ENCODE measurements at places on chromosomes 7 and 10.

GRCh38 chr10:3350617-3351258 lies 178.2 kb upstream of the PITRM1 start:
- no peak for DNase-seq

GRCh38 chr7:130441408-130441869 lies 623 bp upstream of the CEP41 start:
- DNase-seq, result no peak

DNA sequence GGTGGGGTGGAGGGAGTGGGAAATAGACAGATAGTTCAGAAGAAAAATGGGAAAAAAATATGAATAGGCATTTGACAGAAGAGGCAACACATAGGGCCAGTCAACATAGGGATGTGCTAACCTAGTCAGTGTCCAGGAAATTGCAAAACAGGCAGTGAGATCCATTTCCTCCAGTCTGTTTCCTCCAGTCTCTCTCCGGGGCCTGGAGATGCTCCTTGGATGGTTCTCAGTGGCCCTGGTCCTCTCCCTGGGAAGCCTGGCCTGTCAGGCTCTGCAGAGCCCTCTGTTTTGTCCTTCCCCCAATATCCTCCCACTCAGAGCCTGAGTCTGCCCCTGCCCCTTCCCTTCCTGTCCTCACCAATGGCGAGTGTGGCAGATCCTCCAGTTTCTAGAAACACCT lies 52.6 kb downstream of the SYPL1 start:
- no peak for DNase-seq

DNA sequence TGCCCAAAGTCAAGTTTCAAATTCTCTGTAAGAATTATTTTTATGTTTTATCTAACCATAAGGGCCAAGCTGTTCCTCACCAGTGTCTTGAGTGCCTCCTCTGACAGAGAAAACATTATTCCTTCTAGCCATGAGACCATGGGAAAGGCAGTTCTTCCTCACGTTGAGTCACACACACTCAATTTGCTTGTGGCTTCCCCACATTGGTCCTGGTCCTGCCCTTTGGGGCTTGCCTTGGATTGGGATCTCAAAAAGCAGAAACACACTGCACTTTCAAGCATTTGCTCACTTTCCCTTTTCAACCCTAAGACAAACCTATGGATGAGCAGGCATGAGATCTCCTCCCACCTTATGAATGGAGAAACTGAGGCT lies 248.3 kb upstream of the IGFBP3 start:
- DNase-seq, result no peak

DNA sequence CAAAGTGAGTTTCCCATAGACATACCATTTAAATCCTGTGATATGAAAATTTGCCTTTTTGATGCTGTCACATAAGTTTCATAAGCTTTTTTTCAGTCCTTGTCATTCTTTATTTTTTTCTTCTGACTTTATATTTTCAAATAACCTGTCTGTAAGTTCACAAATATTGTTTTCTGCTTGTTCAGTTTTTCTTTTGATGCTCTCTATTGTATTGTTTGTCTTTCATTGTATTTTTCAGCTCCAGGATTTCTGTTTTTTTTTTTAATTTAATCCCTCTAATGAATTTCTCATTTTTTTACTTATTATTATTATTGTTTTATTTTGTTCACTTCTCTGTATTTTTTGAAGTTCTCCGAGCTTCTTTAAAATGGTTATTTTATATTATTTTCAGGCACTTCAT lies 623.4 kb downstream of the CNTNAP2 start:
- no peak for DNase-seq

GRCh38 chr7:85213500-85213899 lies 26.6 kb upstream of the SEMA3D start:
- DNase-seq, result no peak

GRCh38 chr10:85851325-85851724 lies 515.3 kb downstream of the GRID1 start:
- DNase-seq, result no peak

- no peak for DNase-seq
Measured at GRCh38 chr7:100516135-100516812, 22.7 kb upstream of the AGFG2 start.

- no peak for DNase-seq
Measured at GRCh38 chr10:48404646-48405045, 98.2 kb downstream of the MAPK8 start.

- no peak for DNase-seq
Measured at GRCh38 chr10:80769700-80770160, 232.0 kb downstream of the SH2D4B start.

- DNase-seq, result no peak
Measured at GRCh38 chr7:128934361-128935341, 3.1 kb upstream of the IRF5 start.

GRCh38 chr7:93920496-93921182 lies 896 bp upstream of the GNG11 start:
- no peak for DNase-seq

- DNase-seq, result no peak
Measured at GRCh38 chr7:151069841-151070573, 10.6 kb downstream of the FASTK start.

GRCh38 chr7:142703655-142704305 lies 45.5 kb upstream of the PRSS1 start:
- DNase-seq, result no peak

GRCh38 chr10:123551259-123551658 lies 114.9 kb upstream of the GPR26 start:
- DNase-seq, result no peak

- DNase-seq, result no peak
Measured at GRCh38 chr10:17257466-17258321, 29.7 kb downstream of the VIM start.

- DNase-seq, result no peak
Measured at GRCh38 chr10:1157615-1157933, 101.4 kb downstream of the WDR37 start.

GRCh38 chr10:13046851-13047528 lies 45.5 kb upstream of the CCDC3 start:
- DNase-seq, result no peak

GRCh38 chr10:52400562-52400961 lies 86.5 kb downstream of the DKK1 start:
- no peak for DNase-seq

DNA sequence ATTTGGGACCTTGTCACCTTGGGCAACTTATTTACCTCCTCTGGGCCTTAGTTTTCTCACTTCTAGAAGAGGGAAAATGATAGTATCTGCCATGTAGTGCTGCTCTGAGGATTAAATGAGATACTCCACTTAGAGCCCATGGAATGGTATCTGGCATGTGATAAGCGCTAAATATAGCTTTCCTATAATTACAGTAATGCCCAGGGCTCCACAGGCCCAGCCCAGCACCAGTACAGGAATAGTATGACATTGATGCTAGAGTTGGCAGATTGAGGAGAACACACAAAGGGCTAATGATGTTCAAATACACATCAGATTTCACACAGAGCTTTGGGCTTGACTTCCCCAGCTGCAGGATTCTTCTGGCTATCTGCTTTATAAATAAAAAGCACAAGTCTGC lies 34.9 kb downstream of the FAS start:
- DNase-seq, result no peak

DNA sequence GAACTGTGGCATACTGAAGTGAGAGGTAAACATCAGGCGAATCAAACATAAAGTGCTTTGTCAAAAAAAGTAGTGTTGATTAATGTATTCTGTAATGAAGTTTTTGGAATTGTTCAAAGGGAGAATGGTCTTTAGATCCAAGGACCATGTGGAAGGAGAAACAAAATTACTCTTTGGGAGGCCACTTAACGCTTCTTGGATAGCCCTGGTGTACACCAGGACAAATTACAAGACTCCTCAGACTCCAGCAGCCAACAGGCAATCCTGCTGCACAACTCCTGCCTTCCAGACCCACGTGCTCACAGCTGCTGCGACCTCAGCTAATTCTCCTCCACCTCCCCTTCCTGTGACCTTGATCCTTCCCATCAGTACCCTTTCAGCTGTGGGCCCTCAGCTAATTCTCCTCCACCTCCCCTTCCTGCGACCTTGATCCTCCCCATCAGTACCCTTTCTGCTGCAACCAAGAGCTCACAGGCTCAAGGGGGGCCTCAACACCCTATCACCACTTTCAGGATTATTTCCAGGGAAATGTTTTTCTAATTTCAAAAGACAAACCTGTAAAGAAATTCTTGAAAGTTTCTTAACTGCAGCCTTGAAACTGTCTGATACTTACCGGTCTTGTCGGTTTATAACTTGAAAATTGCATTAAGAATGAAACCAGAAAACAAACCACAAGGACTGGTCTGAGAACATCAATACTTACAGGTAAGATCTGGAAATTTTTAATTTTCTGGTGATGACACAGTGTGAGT lies 29.7 kb upstream of the DDC start:
- no peak for DNase-seq

GRCh38 chr10:123257904-123258456 lies 103.8 kb downstream of the BUB3 start:
- no peak for DNase-seq

DNA sequence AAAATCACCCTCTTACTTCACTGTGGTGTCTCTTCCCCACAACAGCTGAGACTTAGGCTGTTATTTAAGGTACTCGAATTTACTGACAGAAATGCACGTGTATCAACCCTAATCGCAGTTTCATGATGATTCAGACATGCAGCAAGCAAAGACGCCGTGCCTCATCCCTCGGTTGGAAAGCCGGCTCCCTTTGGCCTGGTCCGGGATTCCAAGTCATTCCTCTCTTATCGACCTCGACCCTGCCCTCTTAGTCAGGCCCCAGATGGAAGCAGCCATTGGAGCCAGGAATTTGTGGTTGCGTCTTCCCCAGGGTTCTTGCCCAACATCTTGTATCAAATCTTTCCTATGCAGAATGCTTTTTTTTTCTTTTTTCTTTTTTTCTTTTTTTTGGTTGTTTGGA lies 229.5 kb downstream of the GATA3 start:
- DNase-seq, result no peak

DNA sequence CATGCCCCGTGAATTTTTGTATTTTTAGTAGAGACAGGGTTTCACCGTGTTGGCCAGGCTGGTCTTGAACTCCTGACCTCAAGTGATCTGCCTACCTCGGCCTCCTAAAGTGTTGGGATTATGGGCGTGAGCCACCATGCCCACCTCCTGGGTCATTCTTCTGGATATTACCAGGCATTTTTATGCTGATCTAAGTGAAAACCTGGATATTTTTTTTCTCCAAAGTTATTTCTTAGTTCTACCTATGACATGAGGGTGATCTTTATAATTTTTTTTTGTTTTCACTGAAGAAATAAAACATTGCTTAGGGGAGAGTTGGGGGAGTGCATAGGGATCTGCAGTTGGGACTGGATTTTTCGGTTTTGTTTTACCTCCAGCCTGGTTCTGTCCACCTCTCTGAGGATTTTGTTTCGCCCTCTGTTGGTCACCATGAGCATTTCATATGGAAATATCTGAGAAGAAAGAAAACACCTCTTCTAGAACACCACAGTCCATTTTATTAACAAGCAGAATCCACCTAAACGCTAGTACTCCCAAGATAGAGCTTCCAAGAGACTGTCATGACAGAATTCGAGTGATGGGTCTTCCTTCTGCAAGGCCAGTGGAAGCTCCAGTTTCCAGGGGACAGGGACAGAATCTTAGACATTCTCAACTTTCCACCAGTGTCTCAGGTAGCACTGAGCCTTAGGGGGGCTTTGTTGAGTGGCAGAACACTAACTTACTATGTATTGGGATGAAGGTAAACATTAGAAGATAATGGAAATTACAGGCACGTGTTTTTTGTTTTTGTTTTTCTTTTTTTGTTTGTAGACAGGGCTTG lies 33.4 kb upstream of the AFAP1L2 start:
- DNase-seq, result no peak

- peak; percentile 67 for DNase-seq
Measured at GRCh38 chr7:128398016-128398840, 11.6 kb downstream of the IMPDH1 start.

- DNase-seq, result no peak
Measured at GRCh38 chr10:63256009-63256773, 123.1 kb downstream of the NRBF2 start.

GRCh38 chr7:130553398-130554029 lies 61.6 kb downstream of the MEST start:
- no peak for DNase-seq

DNA sequence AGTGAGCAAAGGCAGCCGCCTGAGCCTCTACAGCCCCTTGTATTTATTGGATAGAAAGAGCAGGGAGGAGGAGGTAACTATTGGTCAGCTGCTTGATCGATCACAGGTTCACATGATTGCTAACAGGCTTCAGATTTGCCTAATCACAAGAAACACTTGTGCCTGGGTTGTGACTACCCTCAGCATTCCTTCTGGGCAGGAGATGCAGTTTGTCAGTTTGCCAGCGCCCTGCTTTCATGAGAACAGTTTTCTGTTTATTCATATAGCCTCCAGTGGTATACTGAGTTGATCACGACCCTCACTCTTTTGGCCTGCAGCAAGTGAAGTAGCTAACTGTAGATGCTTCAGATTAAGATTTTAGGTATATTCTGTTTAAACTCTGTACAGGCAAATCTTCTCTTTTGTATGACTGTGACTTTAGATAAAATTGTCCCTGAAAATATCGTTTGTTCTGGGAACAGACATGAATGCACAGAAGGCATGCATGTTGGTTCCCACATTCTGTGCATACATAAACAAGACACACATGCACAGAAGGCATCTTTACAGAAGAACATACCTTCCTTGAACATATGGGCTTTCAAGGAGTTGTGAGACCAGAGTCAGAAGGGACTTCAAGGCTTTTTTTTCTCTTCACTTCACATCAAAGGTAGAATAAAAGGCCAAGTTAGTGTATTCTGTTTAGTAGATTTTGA lies 422.4 kb upstream of the STEAP1 start:
- DNase-seq, result no peak

- DNase-seq, result no peak
Measured at GRCh38 chr10:44696496-44696895, 214.6 kb upstream of the TMEM72 start.

GRCh38 chr7:55288070-55288824 lies 76.9 kb upstream of the LANCL2 start:
- DNase-seq, result no peak
